ENCODE measurements at places on chromosomes 7 and 10.

DNA sequence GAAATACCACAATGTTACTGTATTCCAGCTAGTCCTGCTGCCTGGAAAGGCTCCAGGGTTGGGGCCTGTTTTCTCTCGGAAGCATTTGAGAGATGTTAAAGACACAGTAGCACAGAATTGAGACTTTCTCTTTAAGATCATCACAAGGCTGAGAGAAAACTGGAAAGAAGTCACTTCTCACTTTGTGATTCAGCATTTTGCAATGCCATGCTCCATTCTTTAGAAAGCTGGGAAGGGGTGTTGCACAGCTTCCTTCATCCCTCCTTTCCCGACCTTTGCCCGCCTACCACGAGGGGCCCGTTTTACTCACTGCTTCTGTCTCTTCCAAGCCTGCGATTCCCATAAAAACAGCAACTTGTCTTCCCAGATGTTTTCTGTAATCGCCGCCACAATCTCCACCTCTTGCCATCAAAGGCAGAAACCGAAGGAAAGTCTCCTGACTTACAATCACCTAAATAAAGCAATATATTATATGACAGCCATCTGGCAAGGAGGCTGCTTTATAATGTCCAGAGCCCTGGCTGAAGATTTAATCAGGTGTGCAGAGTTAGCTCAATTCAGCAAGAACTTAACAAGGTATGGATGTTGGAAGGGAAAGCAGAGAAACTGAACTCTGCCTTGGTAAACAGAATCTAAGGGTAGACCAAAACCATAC is 18.9 kb downstream of the NOD1 start:
- no peak for DNase-seq

GRCh38 chr10:13734151-13734550 is 147.4 kb downstream of the PRPF18 start:
- DNase-seq = no peak

- peak; percentile 59 for DNase-seq
These were observed 9.8 kb downstream of the CDHR1 start for GRCh38 chr10:84204122-84204521.

DNA sequence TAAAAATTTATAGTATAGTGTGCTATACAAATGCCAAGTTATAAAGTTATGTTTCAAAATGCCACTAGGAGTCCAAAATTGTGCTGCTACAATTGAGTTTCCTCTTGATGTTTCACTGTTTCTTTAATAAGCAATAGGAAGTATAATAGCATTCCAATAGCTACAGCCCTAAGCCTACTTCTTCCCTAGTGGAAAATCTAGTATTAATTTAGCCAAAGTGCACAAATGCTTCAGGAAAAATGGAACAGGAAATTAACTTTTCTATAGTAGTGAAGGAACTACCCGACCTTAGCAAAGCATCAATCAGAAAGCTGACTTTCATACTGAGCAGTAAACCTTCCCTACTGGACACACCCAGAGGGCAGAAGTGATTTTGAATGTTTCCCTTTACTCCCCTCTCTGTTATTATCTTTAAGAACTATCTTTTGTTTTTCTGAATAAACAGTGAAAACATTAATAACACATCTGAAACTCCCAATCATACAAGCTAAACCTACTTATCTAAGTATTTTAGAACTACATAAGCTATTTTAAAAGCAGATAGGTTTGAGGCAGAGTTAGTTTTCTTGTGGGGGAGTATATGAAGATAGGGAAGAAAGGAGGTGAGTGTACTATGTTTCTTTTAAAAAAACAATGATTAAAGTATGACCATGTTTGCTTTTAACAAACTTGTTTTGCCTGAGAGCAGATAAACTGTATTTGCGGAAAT is 13.7 kb downstream of the CPED1 start:
- DNase-seq = no peak

- DNase-seq = no peak
These were observed 20.7 kb downstream of the GARIN1A start for GRCh38 chr7:128692623-128693270.

DNA sequence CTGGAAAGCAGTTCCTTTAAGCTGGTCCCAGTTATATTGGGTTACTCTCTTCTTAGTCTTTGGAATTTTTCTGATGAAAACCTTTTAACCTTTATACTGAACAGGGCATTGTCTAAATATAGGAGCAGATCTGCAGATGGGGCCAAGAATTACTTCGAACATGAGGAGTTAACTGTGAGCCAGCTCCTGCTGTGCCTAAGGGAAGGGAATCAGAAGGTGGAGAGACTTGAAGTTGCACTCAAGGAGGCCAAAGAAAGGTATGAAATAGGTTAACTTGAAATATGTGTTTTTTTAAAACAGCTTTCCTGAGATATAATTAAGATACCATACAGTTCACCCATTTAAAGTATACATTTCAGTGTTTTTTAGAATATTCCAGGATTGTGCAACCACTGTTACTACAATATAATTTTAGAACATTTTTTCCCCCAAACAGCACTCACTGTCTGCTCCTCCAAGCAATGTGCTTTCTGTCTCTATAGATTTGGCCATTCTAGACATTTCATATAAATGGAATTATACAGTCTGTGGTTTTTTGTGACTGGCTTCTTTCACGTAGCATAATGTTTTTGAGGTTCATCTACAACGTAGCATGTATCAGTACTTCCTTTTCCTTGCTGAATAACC is 18.9 kb downstream of the OPTN start:
- DNase-seq = no peak

GRCh38 chr10:12812571-12812970 is 188.9 kb downstream of the CCDC3 start:
- no peak for DNase-seq

GRCh38 chr7:158473946-158474345 is 113.7 kb downstream of the PTPRN2 start:
- DNase-seq = no peak

- DNase-seq = no peak
These were observed 92.6 kb downstream of the MAPK8 start for GRCh38 chr10:48399056-48399541.

DNA sequence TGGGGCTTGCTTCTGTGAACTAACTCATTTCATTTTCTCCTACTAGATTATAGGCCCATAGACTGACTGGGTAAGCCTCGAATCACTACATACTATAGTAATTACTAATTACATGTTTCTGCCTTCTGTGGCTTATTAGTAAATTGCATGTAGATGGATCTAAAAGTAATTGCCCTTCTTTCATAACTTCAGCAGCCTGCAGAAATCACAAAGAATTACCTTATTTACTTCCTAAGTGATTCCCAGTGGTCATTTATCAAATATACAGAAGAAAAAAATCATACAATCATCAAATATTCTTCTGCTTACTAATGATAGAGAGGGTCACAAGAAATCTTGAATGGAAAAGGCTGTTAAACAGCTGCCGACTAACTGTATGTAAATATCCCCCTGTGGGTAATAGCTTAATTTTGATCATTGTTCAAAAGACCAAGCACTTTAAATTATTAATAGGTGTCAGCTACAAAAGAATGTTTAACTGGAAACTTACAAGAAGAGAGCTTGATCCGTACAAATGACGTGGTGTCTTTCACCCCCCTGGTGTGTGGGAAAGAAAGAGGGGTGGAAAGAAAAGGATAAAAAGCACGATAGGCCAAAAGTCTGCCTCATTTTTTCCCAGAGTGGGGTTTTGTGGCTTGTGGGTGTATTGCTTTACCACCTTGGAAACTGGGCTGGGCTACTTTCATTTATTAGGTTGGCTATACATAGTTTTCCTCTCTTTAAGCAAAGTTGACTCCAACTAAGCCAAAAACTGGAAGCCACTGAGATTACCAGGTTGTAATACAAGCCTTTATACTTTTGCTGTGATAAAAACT is 361.8 kb upstream of the ZMIZ1 start:
- DNase-seq = no peak

DNA sequence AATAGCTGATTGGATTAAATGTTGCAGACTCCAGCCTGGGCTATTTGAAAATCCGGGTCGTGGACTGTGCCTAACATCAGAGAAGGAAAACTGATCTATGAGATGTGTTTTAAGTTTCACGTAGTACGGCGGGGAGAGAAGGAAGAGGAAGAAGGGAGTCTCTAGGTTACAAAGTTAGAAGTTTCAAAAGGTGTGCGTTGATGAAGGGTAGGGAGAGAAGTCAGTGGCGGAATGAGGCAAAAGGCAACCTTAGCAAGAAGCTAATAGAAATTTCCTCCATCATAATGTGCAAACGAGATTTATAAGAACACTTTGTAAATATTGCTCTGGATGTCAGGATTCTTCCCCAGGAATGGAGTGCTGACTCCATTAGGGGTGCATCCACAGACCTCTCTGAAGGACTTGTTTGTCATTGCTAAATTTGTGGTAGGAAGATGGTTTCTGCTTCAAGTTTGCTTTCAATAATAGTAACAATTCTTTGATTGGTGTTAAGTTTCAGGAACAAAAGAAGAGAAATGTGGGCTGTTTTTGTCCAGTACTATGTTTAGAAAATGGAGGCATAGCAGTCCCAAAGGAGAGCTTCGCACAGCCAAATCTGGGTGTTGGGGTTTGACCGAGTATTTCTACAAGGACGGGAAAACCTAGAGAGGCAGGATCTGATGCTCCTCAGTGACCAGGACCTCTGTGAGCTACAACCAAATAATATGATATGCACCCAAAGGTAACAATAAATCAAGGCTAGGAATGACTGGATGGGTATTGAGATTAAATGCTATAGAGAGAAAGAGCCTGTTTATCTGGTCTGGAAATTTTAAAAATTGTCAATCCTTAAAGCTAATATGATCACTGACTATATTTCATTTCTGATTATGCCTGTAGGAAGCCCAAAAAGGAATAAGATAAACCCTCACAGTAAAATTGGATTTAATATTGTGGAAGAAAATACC is 8.2 kb downstream of the TWIST1 start:
- DNase-seq = no peak

- DNase-seq = no peak
These were observed 460.2 kb downstream of the DNAJB9 start for GRCh38 chr7:109029866-109030265.

Data from HEK293T (cell line).